ENCODE measurements at places on chromosomes 3 and 15. TPM values are rescaled to one million over a fixed set of nuclear protein-coding genes. Genes with fewer than 3 reads are reported as not detected.

Gene DNAH1
- total RNA-seq: 1.2 TPM

Gene TYRO3
- 22.4 TPM for total RNA-seq

Gene KCNAB1
- total RNA-seq: 31.4 TPM

Gene LRRC34
- 5.3 TPM for total RNA-seq

Gene HDC
- total RNA-seq: under 0.01 TPM

Gene NR1I2
- total RNA-seq: 0.82 TPM

Gene SCAANT1
- not detected for total RNA-seq

GRCh38 chr15:81216422-81216821, 19.7 kb downstream of the IL16 start:
- no peak for DNase-seq

DNA sequence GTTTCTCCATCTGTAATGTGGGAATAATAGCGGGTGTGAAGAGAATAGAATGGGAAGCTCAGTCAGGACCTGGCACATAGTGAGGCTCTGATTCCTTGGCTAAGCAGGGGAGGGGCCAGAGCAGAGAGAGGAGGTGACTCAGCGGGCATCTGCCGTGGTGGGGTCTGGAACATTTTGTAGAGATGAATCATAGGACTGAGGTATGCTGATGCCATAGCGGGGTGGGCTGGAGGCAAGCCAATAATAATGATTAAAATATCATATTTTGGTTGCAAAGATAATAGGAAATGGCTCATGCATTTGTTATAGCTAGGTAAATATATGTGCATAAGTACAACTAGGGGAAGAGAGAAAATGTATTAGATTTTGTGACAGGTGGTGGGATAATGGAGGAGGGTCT, 11.2 kb downstream of the TGM4 start:
- DNase-seq: no peak

DNA sequence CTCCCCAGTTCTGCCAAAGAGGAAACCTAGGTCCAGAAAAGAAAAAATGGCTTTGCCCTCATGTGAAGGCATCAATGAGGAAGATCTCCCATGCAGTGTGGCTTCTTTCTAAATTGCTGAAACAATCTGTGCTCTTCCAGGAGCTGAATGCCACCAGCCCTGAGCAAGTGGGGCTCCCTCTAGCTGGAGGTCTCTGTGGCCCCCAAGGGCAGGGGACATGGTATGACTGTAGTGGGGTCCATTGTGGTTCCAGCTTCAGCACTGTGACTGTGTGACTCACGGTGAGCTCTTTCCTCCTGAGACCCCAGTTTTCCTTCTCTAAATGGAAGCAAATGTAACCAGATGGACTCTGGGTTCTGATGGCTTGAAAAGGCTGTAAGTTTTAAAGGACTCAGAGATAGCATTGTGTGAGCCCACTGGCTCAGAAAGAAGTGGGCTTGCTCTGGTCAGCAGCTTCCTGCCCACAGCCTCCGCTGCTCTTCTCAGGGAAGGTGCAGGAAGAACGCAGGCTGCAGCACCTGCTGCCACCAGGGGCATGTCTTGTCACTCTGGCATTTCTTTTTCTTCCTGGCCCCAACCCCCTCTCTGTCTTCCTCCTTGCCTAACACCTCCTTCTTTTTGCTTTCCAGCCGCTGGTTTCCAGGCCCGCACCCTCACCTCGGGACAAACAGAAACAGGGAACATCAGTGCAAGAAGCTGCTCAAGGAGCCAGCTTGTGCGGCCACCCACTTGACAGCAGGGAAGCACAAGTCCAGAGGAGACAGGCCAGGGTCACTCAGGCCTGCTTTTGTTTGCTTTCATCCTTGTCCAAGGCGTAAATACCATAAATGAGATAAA, 5.8 kb upstream of the CXCR6 start:
- DNase-seq: no peak

DNA sequence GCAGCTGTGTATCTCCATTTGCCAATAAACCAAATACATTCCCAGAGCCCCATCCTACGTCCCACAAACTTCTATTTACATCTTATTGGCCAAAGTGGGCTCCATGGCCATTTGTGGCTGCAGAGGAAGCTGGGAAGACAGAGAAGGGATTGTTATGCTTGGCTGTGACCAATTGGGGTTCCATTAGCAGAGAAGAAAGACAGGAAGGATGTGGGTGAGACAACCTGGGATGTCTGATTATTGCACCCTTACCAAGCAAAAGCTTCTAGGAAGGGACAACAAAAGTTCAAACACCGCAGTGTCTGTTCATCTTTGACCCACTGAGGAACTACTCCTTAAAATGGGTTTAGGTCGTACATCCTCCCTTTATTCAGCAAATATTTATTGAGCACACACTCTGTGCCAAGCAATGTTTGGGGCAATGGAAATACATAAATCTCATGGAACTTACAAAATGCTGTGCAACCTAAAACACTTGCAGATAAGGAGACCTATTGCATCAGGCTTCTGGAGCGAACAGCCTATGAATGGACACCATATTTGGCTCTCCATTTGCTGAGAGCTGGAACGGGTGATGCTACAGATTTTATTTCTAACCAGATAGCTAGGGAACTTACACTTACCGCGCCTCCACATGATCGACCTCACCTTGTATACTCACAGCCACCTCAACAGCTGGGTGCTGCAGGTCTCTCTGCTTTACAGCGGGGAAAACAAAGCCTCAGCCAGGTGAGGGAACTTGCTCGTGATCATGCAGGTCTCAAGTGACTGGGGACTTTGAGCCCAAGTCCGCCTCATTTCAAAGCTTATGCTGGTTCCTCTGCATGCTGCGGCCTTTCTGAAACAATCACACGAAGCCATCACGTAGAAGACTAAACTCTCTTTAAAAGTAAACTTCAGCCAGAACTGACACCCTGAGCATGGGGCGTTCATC, 21.4 kb upstream of the NR2E3 start:
- DNase-seq: no peak

DNA sequence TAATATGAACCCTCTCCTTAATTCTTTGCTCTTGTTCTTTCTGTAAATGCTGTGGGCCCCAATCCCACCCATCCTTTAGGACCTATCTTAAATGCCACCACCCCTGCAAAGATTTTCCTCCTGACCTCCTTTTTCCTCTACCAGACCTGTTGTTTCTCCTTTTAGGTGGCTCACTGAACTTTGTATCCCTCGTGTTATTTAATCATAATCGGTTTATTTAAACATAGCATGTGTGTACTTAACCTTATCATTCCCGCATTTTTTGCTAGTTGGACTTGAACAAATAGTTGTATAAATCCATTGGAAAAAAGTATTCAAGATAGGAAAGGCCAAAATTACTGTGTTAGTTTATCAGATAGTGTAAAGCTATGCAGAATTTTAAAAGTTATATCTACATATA, 988 bp upstream of the NFKBIZ start:
- no peak for DNase-seq

DNA sequence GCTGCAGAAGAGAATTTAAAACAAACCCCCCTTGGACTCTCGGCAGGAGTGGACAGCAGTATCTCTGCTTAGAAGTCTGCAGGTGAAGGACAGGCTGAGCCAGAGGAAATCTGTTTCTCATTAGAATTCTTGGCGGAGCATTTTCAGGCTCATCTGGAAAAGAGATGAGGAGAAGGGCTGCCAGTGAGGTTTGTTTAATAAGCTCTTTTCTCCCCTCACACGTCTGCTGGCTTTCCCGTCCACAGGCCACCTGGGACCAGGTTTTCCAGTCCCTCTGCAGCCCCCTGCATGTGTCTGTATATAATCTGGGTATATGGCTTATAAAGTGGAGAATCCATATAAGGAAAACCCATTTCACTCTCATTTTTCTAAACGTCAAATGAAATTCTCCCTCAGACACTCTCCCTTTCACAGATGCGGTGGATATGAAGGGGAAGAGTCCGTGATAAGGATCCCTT, 155.4 kb upstream of the TPM1 start:
- DNase-seq: no peak

- no peak for DNase-seq
Observed at GRCh38 chr3:114660808-114661207, 367.0 kb downstream of the TIGIT start.

DNA sequence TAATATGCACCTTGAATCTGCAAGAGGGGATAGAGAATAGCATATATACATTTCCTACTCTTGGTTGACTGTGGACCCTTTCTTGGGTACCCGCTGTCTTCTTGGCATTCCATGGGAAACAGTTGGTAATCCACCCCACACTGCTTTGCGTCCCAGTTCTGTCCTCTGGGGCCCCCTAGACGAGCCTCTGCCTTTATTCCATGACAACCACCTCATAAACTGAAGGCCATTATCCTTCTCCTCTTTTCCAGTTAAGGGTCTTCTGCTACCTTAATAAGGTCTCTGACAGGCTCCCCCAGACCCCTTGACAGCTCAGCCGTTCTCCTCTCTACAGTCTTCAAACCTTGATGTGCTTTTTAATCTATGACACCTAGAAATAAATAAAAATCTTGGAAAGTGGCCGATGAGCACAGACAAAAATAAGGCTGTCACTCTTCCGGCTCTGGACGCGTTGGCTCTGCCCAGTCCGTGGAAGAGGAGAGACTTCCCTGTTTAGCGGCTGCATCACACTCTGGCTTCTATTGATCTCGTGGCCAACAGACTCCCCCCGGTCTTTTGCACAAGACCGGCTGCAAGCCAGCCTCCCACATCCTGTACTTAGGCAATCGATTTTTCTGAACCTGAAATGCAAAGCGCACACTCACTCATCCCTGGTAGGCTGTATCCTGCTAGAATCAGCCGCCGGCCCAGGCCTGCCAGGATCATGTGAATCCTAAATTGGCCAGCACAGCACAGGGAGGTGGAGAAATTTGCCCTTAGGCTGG, 251.0 kb upstream of the TLE3 start:
- no peak for DNase-seq

DNA sequence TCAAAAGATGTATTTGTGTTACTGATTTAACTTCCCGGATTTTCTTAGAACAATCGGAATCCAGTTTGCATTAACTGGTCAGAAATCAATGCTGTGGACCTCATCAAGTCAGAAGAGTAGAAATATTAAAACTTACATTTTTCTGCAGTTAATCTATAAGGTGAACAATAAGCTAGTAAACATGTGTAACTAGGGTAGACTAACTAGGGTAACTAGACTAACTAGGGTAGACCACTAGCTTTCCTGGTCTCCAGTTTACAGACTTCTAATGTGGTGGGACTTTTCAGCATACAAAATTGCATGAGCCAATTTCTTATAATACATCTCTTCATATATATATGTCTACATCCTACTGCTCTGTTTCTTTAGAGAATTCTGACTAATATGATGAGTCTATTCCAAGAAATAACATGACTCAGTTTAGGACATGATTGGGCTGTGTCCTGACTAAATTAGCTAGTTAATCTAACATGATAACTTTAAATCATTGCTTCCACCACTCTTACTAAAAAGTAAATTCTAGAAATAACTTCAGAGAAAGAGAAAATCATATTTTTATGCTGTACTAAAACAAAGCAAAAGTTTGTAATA, 5.3 kb downstream of the PLSCR2 start:
- DNase-seq: no peak

GRCh38 chr15:82880704-82881103, 71.3 kb downstream of the WHAMM start:
- DNase-seq: no peak

Measured in frontal cortex (tissue), 4 donors.